ENCODE measurements at places on chromosomes 2 and 18.

GRCh38 chr2:28382755-28383154 is 9.9 kb upstream of the FOSL2 start:
- no peak for DNase-seq

DNA sequence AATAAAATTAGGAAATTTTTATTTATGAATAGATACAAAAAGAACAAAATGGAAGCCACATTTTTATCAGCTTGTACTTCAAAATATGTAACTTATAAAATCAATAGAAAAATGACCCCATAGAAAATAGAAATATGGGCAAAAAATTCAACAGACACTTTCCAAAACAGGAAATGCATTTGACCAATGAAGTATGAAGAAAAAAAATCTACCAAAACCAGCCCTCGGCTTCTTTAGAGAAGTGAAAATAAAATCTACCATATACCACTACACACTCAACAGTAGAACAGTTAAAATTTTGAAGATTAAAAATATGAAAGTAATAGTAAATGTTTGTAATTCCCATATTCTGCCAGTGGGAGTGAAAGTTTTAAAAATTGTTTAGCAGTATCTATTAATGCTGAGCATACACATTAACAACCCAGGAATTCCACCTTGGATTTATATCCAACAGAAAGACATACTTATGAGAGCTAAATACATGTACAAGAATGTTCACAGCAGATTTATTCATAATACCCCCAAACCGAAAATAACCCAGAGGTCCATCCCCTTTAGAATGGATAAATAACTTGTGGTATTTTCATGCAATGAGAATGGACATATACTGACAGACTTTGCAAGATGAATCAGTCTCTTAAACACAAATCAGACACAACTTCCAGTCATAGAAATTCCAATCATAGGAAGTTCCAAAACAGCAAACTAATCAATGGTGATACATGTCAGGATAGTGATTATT is 318.0 kb downstream of the FIGN start:
- no peak for DNase-seq

DNA sequence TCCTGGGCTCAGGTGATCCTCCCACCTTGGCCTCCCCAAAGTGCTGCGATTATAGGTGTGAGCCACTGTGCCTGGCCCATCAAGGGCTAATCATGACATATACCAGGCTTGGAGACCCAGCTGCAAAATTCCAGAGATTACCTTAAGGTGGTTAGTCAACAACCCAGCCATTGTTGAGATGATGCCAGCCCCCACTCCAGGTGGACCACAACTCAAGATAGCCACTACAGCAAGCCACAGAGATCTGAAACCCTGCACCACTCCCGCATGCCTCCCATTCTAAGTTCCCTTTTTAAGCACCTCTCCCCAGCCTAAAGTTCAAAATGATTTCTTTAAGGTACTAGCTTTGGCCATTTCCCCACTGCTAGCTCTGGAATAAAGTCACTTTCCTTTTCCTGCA is 4.6 kb upstream of the CLK1 start:
- no peak for DNase-seq

DNA sequence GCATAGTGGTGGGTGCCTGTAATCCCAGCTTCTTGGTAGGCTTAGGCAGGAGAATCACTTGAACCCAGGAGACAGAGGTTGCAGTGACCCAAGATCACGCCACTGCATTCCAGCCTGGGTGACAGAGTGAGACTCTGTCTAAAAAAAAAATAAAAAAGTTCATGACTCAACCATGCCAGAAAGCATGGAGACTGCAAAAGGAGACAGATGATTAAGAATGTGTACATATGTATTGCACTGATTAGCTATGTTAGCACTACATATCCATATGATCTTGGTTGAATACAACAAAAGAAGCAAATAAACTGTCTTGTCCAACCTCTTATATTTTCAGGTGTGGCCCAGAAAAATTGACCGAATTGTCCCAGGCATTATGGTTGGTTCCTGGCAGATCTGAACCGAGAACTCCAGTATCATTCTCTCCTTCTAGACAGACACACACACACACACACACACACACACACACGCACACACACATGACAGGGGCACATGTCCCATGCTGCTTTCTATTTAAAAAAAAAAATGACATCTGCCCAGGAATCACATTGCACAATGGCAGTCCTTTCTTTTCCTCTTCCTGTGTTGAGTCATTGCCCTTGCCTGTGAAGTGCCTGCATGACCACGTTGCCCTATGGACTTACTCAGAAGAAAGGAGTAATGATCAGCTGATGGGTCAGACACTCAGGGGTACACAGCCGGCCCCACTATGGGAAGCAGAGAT is 65.6 kb downstream of the MYCN start:
- DNase-seq = peak; percentile 84

DNA sequence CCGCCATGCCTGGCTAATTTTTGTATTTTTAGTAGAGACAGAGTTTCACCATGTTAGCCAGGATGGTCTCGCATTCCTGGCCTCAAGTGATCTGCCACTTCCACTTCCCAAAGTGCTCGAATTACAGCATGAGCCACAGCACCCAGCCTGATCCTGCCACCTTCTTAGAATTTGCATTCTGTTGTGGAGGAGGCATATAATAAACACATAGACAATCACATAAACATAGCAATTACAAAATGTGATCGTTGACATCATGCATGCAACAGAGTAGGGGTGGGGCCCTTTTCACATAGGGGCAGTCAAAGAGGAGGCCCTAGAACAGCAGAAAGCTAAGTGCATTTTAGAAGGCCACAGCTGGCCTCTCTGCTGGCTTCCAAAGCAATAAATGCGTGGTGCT is 39.9 kb upstream of the TSPYL6 start:
- DNase-seq = no peak

DNA sequence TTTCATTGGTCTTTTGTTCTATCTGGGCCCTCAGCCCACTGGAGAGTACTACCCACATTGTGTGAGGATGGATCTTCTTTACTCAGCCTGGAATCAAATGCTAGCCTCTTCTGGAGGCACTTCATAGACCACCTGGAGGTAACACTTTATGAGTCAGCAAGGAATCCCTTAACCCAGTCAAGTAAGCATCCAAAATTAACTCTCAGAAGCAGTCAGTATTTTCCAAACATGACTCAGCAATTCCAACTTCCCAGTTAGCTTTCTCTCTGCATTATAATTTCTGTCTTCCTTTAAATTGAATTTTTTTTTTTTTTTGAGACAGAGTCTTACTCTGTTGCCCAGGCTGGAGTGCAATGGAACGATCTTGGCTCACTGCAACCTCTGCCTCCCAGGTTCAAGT is 142.7 kb downstream of the ACKR3 start:
- DNase-seq = no peak

DNA sequence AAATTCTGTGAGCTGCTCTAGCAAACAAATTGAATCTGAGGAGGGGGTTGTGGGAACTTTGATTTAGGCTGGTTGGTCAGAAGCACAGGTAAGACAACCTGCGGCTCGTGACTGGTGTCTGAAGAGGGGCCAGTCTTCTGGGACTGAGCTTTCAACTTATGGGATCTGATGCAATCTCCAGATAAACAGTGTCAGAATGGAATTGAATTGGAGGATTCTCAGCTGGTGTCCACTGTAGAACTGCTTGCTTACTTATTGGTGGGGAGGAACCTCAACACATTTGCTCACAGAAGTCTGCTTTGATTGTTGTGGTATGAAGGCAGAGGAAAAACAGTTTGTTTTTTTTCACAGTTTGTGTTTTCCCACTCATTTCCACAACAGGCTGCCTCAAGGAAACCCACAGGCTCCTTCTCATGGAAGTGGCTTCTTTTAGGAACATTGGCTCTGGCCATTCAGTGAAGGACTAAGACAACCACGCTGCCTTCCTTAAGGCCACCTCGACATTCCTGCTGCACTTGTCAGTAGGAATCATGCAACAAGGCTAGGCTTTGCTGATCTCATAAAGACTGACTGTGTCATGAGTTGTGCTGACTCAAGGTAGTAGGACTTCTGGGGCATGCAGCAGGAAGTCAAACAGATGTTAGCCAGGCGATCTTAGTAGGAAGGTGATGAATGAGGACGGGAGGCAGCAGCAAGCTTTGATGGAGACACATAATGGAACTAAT is 104.7 kb downstream of the TSN start:
- peak; percentile 57 for DNase-seq

GRCh38 chr2:9533663-9534062 is 22.0 kb downstream of the ADAM17 start:
- DNase-seq = no peak

DNA sequence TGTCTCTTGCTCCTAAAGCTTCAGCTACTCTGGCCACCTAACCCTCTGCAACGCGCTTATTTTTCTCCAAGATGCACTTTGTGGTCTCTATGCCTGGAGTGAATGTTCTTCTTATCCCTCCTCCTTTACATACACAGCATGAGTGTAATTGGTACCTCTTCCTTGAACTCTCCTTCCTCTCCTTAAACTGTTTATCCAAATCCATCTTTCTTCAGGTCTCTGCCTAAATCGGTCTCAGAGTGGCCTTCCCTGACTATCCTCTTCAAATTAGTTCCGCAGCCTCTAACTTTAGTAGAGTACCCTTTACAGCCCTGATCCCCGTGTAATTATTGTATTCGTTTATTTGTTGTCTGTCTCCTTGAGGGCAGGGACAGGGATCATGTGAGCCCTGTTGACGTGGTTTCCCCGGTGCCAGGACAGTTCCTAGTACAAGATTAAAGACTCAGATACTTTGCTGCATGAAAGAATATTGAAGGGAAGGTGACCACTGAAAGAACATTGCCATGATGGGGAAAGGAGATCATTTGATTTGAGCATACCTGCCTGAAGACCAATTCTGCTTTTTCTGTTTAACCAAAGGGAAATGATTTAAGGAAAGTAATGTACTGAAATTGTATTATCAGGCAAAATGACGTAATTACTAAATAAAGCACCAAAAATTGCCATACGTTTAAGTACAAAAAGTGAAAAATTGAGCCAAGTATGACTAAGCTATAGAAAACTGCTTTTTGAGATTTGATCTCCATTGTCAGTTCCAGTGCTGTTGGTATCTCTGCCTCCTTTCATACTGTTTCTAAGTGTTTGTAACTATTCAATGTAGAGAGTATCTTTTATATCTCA is 1.2 kb downstream of the CNOT9 start:
- no peak for DNase-seq
